Lower lobe of right lung (tissue), 2 donors: ENCODE measurements at places on chromosomes 16 and 17. TPM values are rescaled to one million over a fixed set of nuclear protein-coding genes. Genes with fewer than 3 reads are reported as not detected.

- H3K27ac ChIP-seq, result no peak overlapping the region
- H3K4me1 ChIP-seq, result no peaks in the 10 kb centered on the region
- no peaks in the 10 kb centered on the region for H3K36me3 ChIP-seq
- no peak overlapping the region for H3K4me3 ChIP-seq
- no peak for DNase-seq
These were observed 21.3 kb downstream of the ASPA start for GRCh38 chr17:3497101-3497500.

GRCh38 chr16:88848557-88848956, 8.2 kb downstream of the GALNS start:
- no peaks in the 10 kb centered on the region for H3K27me3 ChIP-seq
- peaks cover 3% of the 10 kb centered on the region for H3K4me1 ChIP-seq
- no peak overlapping the region for H3K4me3 ChIP-seq
- peaks cover 36% of the 10 kb centered on the region for H3K36me3 ChIP-seq

DNA sequence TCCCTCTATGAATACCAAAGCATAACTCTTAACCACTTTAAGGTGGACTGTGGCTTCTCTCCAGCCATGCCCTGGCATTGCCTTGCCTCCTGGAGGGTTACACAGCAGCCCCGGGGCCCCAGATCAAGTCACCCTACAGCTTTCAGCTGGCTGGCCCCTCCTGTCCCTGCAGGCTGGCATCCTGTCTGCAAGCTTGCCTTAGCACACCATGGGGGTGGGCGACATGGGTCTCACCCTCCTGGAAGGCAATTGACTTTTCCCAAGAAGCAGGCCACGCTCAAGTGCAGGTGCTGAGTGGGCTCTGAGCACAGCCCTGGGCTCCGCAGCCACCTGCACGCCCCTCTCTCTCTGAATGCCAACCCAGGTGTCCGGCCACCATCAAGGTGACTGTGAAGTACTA, 25.8 kb upstream of the AKTIP start:
- no peaks in the 10 kb centered on the region for H3K36me3 ChIP-seq
- H3K27me3 ChIP-seq, result no peaks in the 10 kb centered on the region
- no peak overlapping the region for H3K27ac ChIP-seq
- no peak overlapping the region for H3K4me3 ChIP-seq
- no peak for DNase-seq
- H3K4me1 ChIP-seq, result no peaks in the 10 kb centered on the region

DNA sequence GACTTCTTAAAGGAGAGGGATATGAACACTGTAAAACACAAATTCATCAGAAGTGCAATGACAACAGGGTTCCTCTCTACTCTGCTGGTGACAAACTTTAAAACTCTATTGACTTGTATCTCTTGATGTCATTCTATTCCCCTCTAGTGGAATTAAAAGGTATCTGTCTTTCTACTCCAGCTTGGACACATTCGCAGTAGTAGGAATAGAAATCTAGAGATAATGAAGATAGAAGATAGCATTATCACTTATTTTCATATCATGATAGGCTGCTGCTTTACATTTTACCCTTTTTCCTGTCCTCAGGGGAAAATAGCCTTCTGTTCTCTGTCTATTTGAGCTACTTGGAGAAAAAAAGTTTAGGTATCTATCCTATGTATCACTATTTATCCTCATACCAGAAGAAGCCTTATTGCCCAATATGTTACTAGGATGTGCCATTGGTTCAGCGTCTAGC, 209.6 kb upstream of the CACNG5 start:
- no peaks in the 10 kb centered on the region for H3K4me1 ChIP-seq
- H3K4me3 ChIP-seq, result no peak overlapping the region
- H3K27ac ChIP-seq, result no peak overlapping the region
- no peaks in the 10 kb centered on the region for H3K36me3 ChIP-seq
- no peaks in the 10 kb centered on the region for H3K27me3 ChIP-seq

DNA sequence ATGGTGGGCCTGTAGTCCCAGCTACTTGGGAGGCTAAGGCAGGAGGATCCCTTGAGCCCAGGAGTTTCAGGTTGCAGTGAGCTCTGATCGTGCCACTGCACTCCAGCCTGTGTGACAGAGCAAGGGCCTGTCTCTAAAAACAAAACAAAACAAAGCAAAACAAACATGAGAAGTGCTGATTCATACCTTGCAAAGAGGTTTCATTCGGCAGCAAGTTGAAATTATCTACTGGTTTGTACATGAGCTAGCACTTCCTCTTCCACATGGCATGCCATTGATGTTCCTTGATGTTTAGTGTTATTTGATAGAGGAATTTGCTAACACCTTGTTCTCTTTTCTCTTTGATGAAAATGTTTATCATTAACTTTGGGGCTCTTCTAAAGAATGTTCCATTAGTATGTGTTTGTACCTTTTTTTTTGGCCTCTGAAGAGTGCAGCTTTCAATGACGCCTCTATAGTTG, 50.6 kb downstream of the SPECC1 start:
- no peaks in the 10 kb centered on the region for H3K36me3 ChIP-seq
- H3K27ac ChIP-seq, result no peak overlapping the region
- peaks cover 17% of the 10 kb centered on the region for H3K4me1 ChIP-seq
- H3K27me3 ChIP-seq, result no peaks in the 10 kb centered on the region
- no peak for DNase-seq

DNA sequence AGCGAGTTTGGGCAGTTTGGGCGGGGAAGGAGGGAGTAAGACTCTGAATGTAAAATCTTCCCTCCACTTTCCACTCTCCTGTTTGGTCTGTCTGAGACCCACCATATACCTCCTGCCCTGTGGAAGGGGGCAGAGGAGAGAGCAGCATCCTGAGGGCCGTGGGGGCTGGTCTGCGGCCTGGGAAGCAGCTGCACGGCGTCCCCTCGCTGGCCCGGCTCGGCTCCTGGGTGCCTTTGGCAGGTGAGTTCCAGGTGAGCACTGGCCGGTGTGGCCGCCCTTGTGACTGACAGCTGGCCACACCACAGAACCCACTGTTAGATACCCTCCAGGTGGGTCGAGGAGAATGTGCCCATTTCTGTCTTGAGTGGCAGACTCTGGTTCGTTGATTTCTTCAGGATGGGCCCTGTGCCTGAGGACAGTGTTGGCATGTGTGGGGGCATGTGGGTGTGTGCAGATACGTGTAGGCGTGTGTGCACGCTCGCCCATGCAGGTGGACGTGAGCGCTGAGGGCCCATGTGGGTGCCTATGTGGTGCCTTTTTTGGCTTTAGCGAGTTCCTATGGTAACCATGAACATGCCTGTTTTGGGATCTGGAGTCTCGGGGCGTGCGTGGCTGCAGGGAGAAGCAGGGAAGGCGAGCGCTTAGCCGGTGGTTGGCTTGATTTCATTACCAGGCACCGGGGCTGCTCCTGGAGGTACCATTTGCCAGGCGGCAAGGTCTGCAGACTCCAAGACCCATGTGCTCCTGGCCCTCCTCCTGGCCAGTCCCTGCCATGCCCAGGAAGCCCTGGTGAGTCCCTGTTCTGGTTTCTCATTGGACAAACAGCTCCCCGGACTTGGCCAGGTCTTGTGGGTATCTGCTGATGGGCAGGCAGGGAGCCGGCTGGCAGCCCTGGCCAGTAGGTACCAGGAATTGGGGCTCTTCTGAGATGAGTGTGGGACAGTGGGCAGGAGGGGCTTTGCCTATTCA, 12.4 kb downstream of the RAP1GAP2 start:
- H3K27me3 ChIP-seq, result peaks cover 4% of the 10 kb centered on the region
- DNase-seq, result no peak
- H3K27ac ChIP-seq, result no peak overlapping the region
- H3K4me1 ChIP-seq, result no peaks in the 10 kb centered on the region
- no peak overlapping the region for H3K4me3 ChIP-seq

GRCh38 chr17:63933598-63933997, 1.5 kb upstream of the CD79B start:
- peaks cover 20% of the 10 kb centered on the region for H3K4me1 ChIP-seq
- no peaks in the 10 kb centered on the region for H3K36me3 ChIP-seq
- no peaks in the 10 kb centered on the region for H3K27me3 ChIP-seq
- no peak overlapping the region for H3K4me3 ChIP-seq

DNA sequence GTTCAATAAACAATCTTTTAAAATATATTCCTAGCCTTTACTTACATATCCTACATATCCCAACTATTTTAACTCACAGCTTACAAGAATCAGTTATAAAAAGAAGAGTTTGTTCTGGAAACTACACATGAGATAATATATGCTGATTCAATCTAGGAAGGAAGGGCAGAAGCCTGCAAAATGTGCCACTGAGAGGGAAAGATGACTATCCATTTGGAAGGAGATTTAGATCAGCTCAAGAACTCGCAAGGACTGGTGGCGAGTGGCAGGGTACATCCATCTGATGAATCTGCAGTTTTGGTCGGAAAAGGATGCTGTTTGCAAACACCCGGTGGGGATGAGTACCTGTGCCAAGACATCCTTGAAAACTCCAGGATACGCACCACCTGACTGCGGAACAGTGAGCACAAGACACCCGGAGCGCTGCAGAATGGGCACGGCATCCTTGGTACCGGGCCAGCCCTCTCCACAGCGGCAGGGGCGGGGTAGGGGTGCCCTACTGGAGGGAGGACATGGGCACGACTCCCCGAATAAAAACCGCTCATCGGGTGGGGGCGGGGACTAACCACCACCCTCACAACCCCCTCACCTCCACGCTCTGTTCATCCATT, 723 bp downstream of the TRIM37 start:
- no peaks in the 10 kb centered on the region for H3K27me3 ChIP-seq
- peak overlapping the region; percentile 96 for H3K27ac ChIP-seq
- H3K36me3 ChIP-seq, result peaks cover 15% of the 10 kb centered on the region
- peak overlapping the region; percentile 99 for H3K4me3 ChIP-seq
- H3K4me1 ChIP-seq, result peaks cover 22% of the 10 kb centered on the region

GRCh38 chr17:74244548-74244947, 29.5 kb upstream of the DNAI2 start:
- no peak overlapping the region for H3K4me3 ChIP-seq
- H3K27ac ChIP-seq, result no peak overlapping the region
- H3K4me1 ChIP-seq, result peaks cover 17% of the 10 kb centered on the region
- H3K27me3 ChIP-seq, result no peaks in the 10 kb centered on the region
- H3K36me3 ChIP-seq, result no peaks in the 10 kb centered on the region
- DNase-seq, result no peak

ZACN gene
- not detected for total RNA-seq

DNAH2 gene
- total RNA-seq, result 6.2 TPM

PRSS33 gene
- not detected for total RNA-seq

NGFR gene
- 2.3 TPM for total RNA-seq

CTRL gene
- 0.59 TPM for total RNA-seq

TBC1D3L gene
- 20.7 TPM for total RNA-seq

NBR1 gene
- total RNA-seq, result 93.3 TPM
